ENCODE measurements at places on chromosomes 13 and 19.

- DNase-seq, result no peak
Observed at GRCh38 chr19:54691582-54692297, 29.0 kb downstream of the LILRB4 start.

DNA sequence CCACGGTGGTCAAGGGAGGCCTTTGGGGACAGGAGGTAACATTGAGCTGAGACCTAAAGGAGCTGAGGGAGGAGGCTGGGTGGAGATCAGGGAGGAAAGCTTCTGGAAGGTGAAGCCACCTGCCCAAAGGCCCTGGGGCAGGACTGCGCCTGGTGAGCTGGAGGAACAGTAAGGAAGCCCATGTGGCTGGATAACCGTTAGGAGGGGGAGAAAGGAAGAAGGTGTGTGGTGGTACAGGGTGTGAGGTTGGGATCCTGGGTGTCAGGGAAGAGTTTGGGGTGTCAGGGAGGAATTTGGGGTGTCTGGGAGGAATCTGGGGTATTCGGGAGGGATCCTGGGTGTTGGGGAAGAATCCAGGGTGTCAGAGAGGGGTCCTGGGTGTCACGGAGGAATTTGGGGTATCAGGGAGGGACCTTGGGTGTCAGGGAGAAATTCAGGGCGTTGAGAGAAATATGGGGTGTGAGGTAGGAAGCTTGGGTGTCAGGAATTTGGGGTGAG lies 695 bp downstream of the TICAM1 start:
- DNase-seq, result no peak

- DNase-seq, result no peak
Observed at GRCh38 chr13:29706923-29707322, 111.4 kb upstream of the SLC7A1 start.

DNA sequence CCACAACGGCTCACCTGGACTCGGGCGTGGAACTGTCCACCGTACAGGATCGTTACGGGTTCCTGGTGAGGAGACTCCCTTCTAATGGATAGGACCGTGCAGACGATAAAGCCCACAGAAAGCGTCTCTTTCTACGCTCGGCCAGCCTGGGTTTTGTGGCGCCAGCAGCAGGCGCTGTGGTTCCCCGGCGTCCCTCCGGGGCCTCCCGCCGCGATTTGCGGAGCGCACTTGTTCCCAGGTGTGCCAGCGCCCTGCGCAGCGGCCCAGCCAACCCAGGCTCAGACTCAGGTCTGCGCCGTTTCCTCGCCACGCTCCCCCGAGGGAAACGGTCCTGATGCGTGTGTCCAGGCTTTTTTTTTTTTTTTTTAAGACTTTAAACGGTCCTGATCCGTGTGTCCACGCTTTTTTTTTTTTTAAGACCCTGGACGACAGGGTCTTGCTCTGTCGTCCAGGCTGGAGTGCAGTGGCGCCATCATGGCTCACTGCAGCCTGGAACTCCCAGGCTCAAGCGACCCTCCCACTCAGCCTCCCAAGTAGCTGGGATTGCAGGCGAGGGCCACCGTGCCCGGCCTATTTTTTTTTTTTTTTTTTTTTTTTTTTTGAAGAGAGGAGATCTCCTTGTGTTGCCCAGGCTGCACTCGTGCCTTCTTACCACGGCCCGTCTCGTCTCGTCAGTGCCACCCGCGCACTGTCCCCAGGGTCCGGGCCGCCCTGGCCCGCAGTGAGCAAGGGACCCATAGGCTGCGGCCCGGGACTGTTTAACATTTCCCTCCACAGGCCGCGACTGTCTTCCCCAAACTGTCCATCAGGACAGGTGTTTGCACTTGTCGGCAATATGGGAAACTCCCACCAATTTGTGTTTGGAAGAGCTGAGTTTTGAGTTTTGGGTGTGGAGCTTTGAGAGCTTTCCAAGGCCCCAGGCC lies 23.8 kb downstream of the GJA3 start:
- no peak for DNase-seq

- no peak for DNase-seq
Observed at GRCh38 chr13:103291798-103292572, 225.8 kb upstream of the SLC10A2 start.

GRCh38 chr19:49801966-49802661 lies 11.0 kb downstream of the FUZ start:
- no peak for DNase-seq

GRCh38 chr19:3123956-3124355 lies 11.9 kb upstream of the GNA15 start:
- DNase-seq, result no peak

DNA sequence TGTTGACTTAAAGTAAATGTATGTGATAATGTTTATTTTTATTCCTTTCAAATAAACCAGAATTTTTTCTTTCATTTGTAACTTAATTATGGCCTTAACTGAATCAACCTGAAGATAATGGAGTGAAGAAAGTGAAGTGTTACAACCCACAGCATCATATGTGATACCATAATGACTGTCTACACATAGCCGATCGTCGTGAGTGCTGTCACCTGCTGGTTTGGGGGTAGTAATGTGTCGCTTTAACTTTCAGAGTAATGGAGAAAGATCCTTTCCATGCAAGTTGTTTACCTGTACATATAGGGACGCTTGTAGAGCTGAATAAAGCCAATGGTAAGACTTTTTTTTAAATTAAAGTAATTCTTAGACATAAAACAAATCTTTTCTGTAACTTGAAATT lies 9.9 kb downstream of the CDC16 start:
- no peak for DNase-seq

DNA sequence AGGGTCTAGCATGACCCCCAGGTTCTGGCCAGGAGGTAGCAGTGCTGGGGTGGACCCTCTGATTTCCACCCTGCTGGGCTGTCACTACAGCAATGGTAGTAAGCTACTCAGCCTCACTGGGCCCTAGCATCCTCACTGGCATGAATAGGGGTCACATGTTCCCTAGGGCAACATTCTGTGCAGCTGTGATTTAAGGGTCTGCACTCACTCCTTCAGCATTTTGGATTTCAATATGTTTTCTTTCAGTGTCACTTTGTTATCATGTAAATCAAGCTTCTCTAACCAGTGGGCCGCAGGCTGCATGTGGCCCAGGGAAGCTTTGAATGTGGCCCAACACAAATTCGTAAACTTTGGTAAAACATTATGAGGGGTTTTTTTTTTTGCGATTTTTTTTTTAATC lies 57.8 kb downstream of the SPATA13 start:
- no peak for DNase-seq

DNA sequence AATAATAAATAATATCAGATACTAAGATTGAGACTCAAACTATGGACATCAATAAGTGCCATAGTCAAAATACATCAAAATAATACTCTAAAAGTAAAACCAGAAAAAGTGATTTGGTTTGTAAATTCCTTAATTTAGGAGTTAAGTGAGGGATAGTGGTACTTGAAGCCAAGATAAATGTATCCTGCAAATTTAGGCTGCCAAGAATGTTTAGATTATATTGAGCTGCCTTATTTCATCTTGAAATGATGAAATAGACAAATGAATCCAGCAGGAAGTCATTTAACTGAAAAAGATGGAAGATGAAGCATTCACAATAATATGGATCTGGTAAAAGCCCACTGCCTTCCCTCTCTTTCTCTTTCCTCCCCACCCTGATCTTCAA lies 112.3 kb downstream of the LRCH1 start:
- no peak for DNase-seq

DNA sequence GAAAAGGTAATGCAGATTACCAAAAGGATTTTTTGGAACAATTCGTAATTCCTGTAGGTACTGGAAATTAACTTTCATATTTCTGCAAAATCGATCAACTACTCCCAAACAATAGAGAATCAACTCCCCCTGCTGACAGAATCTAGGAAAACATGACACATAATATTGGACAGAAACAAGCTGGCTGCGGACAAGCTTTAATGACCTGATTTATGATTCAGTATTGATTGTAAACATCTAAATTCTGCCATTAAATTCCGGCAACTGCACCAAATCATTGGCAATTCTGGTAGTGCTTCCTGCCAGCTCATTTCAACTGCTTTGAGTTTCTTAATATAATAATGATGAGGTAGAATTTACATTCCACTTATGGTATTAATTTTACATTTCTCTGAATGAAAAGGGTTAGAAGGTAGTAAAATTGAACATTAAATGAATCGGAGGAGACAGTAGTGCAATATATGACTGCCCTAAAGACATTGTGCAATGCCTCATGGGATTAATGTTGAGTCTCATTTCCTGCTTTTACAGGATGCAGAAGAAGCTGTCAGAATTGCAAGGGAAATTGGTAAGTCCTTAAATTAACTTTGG lies 146.5 kb downstream of the PCCA start:
- no peak for DNase-seq

DNA sequence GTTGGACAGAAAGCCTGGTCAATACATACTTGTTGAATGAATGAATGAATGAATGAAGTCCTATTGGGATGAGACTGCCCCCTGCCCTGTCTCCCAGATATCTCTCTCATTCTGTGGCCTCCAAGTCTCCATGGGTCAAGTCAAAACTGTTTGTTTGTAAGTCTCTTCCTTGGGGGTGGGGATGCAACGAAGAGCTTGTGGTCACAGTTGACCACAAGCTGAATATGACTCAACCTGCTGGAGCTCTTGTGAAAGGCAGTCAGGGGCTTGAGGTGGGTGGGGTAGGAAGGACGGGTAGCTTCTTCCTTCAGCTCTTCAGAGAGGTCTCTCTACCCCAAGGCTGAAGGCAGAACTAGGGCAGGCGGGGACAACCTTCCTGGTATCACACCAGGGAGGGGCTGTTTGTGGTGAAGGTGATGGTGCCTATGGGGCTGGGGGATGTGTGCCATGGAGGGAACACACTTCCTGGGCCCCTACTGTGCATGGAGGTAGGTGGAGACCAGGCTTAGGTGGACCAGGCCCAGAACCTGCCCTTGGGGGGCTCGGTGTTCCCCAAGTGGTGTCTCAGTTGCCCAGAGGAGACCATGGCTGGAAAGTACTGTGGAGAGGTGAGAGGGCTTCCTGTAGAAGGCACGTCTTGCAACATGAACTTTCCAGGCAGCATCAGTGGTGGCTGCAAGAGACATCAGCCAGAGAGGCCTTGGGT lies 8.0 kb downstream of the MYO1F start:
- DNase-seq, result no peak

DNA sequence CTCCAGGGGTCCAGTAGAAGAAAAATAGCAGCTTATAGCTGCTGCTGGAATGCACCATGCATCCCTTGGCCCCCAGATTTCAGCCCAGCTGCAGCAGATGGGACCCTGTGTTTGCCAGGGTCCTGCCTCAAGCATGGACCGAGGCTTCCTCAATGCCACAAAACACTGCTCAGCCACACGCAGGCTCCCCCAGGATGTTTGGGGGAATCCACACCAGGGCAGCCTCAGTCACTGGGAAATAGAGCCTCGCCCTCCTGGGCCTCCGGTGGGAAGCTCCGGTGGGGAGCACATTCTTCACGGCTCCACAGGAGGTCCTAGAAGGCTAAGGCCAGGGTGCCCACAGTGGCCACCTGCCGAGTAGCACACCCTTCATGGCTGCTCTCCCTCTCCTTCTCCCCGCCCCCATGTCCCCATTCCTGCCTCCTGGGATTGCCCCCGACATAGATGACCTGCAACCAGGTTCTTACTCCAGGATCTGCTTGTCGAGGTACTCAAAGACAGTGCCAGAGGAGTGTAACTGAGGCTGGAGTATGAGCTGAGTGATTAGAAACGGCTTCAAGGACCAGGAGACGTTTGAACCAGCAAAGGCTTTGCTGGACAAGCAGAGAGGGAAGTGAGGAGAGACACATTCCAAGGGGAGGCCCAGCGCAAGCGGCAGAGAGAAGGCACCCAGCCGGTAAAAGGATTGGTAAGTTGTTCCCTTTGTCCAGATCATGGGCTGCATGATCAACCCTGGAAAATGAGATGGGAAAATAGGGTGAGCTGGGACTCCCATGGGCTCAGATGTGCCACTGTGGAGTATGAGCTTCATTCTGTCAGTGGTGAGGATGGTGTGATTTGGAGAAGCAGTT lies 110.7 kb upstream of the UQCRFS1 start:
- DNase-seq, result no peak

GRCh38 chr13:92894447-92894846 lies 332.2 kb upstream of the GPC6 start:
- DNase-seq, result no peak

GRCh38 chr13:111665691-111666095 lies 345.3 kb downstream of the TEX29 start:
- no peak for DNase-seq

DNA sequence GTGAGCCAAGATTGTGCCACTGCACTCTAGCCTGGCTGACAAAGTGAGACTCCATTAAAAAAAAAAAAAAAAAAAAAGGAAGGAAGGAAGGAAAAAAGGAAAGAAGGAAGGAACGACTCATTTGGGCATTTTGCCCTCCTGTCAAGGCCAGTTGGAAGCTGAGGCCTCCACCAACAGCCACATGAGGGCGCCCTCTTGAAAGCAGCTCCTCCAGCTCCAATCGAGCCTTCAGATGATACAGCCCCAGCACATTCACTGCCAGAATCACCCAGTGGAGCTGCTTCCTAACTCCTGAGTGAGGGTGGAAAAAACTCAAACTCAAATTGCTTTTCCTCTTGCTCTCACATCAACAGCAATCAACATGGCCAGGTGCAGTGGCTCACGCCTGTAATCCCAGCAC lies 40.9 kb downstream of the GNG7 start:
- DNase-seq, result no peak

- no peak for DNase-seq
Observed at GRCh38 chr19:28443361-28443760, 769.6 kb downstream of the UQCRFS1 start.

- no peak for DNase-seq
Observed at GRCh38 chr13:50611117-50611781, 232.2 kb downstream of the DLEU7 start.

- no peak for DNase-seq
Observed at GRCh38 chr19:53131085-53131590, 1.6 kb downstream of the ZNF415 start.

GRCh38 chr13:65112123-65112522 lies 2118.0 kb downstream of the PCDH9 start:
- DNase-seq, result no peak

GRCh38 chr13:46839399-46839798 lies 42.4 kb upstream of the ESD start:
- DNase-seq, result no peak

GRCh38 chr13:112876305-112877000 lies 92.6 kb upstream of the MCF2L start:
- no peak for DNase-seq

DNA sequence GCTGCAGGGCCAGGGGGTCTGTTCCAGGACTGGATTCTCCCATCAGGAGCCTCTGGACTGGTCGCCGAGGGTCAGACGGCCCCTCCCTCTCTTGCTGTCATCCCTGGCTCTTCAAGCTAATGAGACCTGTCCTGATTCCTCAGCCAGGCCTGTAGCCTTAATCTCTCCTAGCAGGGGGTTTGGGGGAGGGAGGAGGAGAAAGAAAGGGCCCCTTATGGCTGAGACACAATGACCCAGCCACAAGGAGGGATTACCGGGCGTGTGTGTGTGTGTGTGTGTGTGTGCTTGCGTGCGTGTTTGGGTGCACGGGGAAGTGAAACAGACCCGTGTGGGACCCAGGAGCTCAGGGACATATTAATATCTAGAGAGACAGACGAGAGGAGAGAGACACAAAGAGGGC lies 1.9 kb upstream of the CRX start:
- peak; percentile 25 for DNase-seq

- DNase-seq, result no peak
Observed at GRCh38 chr13:25929816-25930215, 122.0 kb downstream of the SHISA2 start.
